ENCODE measurements at places on chromosomes 4 and X.

- DNase-seq, result no peak
Measured at GRCh38 chr4:139329665-139330200, 27.5 kb upstream of the NDUFC1 start.

DNA sequence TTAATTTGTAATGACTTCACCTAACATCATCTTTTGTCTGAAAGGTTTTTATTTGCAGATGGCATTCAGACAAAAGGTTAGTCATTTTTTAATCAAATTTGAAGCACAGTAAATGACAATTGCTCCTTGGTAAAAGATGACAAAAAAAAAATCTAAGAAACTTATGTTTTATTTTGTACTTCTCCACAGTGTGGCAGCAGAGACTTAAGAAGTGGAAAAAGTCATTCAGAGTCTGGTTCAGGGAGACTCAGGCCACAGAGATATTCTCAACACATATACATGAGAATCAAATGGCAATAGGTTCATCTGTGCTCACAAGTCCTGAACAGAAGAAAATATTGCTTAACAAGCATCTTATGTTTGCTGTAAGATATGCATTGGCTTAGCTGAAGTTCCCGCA is 436.2 kb downstream of the KCNIP4 start:
- DNase-seq, result no peak

GRCh38 chr4:1351854-1352566 is 5.0 kb downstream of the UVSSA start:
- peak; percentile 92 for DNase-seq

DNA sequence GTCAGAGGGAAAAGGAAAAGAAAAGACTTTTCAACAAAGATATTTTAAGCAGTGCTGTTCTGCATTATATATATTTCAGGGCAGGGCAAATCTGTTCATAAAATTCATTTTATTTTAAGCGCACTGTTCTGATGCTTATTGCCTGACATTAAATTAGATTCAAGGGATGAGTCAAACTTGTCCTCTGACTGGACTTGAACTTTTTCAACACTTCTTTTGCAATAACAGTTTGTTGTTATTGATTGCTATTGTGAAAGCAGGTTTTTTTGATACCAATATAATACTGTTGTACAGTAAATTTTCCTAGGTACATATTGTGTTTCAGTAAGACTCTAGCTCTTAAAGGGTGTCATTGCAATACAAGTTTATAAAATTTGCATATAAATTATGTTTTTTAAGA is 481.3 kb downstream of the NAF1 start:
- no peak for DNase-seq

GRCh38 chr4:144868309-144868708 is 222.4 kb downstream of the HHIP start:
- no peak for DNase-seq

DNA sequence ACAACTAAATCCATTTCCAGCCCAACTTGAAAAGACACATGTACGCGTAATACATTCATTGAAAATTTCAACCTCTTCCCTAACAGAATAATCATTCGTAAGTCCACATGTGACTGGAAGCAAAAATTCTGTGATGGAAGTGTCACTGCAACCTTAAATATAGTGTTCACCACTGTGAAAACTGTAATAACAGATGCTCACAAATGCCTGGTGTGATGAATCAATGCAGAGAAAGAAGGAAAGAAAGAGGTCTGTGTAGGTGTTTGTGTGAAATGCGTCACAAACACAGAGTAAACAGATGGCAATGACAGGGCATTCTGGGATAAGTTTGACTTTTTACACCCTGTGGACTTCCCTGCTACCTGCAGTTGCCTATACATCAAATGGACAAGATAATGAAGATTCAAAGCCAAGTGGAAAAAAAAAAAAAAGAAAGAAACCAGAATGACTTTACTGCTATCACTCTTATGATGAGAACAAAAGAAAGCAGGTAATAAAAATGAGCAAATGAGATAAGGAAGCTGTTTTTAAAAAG is 123.3 kb downstream of the EPHA5 start:
- no peak for DNase-seq

DNA sequence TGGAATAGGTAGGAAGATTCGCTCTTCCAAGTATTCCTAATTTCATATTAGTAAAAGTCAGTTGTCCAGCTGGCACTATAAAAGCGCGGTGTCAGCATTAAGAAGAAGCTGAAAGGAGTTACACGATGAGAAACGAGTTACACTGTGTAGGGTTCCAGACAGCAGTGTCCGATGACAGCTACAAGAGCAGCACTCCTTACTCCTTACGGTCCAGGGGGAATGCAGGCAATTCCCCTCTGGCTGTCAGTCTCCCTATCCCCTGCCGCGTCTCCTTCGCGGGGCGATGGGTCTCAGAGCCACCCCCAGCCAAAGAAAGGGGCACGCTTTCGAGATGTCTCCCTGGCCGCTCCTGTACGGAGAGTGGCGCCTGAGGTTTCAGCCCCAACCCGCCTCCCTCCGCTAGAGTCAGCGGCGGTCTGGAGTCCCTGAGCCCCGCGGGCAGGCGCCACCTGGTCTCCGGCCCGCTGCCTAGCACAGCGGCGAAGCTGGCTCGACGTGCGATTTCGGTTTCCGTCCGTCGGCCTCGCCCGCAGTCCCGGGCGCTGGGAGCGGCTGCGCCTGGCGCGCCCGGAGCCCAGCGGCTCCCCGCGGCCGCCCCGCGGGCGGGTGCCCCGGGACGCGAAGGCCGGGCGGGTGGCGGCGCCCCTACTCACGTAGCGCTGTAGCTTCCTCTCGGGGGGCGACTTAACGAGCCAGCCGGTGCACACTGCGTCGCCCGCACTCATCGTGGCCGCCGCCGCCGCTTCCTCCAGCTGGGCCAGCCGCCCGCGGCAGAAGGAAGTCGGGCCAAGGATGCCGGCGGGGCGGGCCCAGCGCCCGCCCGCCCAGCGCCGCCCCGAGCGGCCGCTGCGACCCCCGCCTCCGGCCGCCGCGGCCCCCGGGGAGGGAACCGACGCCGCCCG is at the start of gene GAB3:
GAB3 (minus strand) TSS at position 777 of the 902 bp plus-strand sequence; CDS start at position 725, 52 bp downstream.
- DNase-seq, result peak; percentile 70

- DNase-seq, result no peak
Measured at GRCh38 chrX:45164021-45164621, 36.6 kb downstream of the DIPK2B start.

- no peak for DNase-seq
Measured at GRCh38 chrX:119488749-119489148, 20.5 kb downstream of the SLC25A5 start.

GRCh38 chrX:68898598-68898997 is 69.8 kb downstream of the EFNB1 start:
- no peak for DNase-seq

GRCh38 chr4:88613417-88613875 is 21.2 kb downstream of the HERC3 start:
- DNase-seq, result no peak

GRCh38 chr4:108181704-108182103 is 13.0 kb upstream of the LEF1 start:
- no peak for DNase-seq

- no peak for DNase-seq
Measured at GRCh38 chr4:31917334-31917733, 1197.2 kb downstream of the PCDH7 start.

DNA sequence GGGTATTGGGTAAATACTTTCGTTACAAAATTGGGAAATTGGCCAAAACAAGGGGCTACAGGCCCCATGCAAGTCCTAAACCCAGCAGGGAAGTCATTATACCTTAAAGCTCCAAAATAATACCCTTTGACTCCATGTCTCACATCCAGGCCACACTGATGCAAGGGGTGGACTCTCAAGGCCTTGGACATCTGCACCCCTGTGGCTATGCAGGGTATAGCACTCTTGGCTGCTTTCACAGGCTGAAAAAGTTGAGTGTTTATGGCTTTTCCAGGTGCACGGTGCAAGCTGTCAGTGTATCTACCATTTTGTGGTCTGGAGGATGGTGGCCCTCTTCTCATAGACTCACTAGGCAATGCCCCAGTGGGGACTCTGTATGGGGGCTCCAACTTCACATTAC is 326.5 kb downstream of the TEX13C start:
- DNase-seq, result no peak

DNA sequence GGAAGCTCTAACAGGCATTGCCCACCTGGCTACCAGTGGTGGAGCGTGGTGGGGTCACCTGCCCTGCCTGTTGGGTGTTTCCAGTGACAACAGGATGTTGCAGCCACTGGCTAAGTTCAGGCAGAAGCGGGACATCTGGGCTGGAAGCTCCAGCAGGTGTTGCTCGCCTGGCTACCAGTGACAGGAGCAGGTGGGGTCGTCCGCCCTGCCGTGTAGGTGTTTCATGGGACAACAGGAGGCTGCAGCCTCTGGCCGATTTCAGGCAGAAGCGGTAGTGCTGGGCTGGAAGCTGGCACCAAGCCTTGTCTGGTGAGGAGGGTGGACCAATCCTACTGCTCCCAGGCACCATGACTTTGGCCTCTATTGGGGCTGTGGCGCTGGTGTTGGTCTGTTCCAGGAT is 39.4 kb downstream of the RIPPLY1 start:
- DNase-seq, result no peak

DNA sequence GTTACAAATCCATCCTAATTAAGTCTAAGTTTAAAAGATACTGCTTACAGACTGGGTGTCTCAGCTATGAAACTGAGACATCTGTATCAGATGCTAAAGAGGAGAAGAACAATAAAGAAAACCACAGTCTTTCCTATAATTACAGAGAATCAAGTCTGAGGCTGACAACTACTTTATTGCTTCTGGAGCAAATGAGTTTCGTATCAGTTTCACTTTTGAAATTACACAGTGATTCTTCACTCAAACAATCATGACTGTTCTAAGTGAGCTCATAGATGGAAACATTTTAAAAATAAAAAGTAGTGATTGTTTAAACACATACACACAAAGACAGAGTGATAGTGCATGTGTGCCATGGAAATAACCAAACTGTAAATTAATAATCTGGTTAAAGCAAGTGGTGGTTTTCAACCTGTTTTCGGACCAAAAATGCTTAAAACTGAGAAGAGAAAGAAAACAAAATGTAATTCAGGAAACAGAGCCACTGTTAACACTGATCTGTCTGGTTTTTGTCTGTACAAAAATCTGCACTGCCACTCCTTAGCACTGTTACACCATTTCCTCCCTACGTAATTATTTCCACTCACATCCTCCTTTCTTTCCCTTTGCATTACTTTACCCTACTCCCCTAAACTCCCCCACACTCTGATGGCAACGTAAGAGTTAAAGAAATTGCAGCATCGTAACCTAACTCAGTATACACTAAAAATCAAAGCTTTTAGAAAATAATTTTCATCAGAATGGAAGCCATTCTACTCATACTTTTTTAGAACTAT is 12.5 kb downstream of the RFC1 start:
- DNase-seq, result no peak

DNA sequence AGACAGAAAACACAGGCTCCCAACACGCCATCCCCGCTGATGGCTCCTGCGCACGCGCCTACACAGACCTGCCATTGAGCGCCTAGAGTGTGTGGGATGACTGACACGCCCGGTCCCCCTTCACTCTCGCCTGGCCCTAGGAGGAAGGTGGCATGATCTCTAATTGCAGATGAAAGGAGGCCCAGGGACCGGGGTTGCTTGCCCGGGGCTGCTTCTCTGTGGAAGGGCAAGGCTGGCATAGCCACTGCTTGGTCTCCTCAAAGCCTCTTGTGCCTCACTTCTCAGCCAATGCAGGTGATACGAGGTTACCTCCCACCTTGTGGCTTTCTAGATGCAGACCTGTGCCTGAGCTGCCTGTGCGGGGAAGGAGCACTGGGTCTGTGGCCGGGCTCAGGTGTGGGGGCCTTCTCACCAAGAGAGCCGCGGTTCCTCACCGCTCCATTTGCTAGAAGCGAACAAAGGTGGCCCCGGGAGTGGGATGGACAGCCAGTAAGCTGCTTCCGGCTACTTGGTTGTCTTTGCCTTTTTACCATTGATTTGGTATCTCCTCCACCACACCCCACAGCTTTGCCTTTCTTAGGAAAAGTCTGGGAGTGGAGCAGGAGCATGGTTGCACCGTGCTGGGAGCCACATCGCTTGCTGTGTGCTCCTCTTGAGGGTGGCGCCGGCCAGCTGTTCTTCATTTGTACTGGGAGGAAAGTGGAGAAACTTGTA is 47.0 kb downstream of the TBC1D14 start:
- peak; percentile 15 for DNase-seq

DNA sequence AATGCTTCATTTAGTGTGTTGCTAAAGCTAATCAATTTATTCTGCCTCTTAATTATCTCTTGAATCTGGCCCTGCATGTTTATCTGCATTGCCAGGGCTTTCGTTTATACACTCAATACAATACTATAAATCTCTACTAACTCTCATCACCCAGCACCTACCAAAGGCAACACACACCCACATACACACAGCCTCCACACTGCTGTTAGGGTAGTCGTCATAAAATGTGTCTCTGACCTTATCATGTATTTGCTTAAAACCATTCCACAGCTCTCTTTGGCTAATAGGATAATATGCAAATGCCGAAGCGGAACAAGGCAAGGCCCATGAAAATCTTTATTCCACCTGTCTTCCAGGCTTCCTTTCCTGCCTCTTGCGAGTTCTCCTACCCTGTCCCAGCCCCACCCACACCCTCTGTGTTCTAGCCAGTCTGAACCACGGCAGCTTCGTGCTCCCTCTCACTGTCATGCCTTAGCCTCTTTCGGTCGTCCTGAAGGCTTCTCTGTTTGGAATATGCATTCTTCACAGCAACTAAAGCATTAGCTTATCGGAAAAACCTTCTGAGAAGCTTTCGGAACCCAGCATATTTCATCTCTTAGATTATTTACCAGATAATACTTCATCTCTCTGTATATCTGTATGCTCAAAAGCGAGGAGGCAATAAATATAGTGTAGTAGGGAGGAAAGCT is 333.5 kb downstream of the TENM3 start:
- no peak for DNase-seq

DNA sequence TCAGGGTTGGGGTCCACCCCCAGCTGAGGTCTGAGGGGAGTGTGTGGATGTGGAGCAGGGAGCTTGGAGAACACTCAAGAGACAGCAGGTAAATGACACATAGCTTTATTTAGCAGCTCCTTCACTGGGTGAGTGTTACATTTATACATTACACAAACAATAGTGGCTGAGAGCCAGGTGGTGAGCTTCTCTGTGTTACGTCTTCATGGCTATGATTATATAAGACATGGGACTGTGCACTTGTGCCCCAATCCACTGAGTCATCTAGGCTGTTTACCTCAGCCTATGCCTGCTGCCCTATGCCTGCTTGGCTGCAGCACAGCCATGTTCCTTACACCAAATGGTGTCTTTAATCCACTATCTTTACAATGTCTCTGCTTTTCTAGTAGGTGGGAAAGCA is 459.6 kb downstream of the AFF2 start:
- no peak for DNase-seq

GRCh38 chr4:177267911-177268310 is 41.8 kb upstream of the NEIL3 start:
- no peak for DNase-seq
